Left cardiac atrium (tissue), 4 donors: ENCODE measurements at places on chromosomes 12 and 14. TPM values are rescaled to one million over a fixed set of nuclear protein-coding genes. Genes with fewer than 3 reads are reported as not detected.
A peak's percentile ranks its signal among the peaks of the same experiment; 100 is the strongest.

Gene ANKRD33
- not detected for total RNA-seq

Gene TAS2R43
- not detected for total RNA-seq

DNA sequence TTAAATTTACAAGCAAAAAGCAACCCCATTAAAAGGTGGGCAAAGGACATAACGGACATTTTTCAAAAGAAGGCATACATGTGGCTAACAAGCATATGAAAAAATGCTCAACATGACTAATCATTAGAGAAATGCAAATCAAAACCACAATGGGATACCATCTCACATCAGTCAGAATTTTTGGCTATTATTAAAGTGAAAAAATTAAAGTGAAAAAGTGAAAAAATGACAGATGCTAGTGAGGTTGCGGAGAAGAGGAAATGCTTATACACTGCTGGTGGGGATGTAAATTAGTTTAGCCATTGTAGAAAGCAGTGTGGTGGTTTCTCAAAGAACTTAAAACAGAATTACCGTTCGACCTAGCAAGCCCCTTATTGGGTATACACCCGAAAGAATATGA is 7.9 kb downstream of the OTOGL start:
- DNase-seq = no peak

GRCh38 chr12:110073049-110073831 is 24.9 kb upstream of the C12orf76 start:
- DNase-seq = peak; percentile 28

DNA sequence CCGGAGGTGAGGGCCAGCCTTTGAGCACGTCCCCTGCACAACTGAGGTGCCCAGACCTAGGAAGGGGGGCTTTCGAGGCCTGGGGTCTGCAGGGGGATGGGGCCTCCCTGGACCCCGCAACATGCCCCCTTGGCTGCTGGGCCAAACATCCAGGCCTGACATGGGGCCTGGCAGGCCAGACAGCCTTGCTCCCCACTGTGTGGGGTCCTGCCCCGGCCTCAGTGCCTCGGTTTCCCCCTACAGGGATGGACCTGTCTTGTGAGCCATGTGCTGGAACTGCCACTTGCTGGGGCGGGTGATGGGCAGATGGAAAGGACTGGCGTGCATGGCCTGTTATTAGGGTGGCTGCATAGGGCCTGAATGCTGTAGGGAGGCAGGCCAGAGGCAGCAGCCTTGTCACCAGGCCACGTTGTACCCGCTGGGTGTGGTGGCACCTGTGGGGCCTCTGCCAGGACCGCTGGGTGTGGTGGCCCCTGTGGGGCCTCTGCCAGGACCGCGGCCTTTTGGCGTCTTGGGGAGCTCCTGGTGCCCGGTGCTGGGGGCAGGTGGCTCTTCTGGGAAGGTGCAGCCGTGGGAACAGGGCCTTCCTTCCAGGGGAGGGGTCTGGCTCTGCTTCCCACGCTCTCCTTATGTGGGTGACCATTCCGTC is 20.4 kb downstream of the ASPG start:
- DNase-seq = peak; percentile 16

DNA sequence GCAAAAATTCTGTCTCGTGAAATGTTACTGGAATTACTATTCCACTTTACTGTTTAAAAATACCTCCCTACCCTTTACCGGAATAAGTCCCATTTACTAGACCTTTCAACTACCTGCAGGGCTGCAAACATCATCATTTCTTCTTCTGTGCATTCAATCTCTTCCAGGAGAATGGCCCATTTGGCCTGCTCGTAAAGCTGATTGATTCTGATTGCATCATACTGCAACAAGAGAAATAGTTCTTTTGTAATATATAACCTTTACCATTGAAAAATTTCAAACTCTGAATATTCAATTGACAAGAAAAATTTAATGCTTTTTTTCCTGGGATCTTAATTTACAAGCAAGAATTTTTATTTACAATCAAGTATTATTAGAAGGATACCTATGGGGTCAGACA is 72.4 kb downstream of the FERMT2 start:
- DNase-seq = no peak

- no peak for DNase-seq
These were observed 77.7 kb downstream of the PRMT8 start for GRCh38 chr12:3568695-3569094.

- DNase-seq = no peak
These were observed 18.2 kb upstream of the CLEC2D start for GRCh38 chr12:9651265-9651729.

GRCh38 chr14:72256055-72256454 is 323.8 kb downstream of the RGS6 start:
- DNase-seq = no peak

DNA sequence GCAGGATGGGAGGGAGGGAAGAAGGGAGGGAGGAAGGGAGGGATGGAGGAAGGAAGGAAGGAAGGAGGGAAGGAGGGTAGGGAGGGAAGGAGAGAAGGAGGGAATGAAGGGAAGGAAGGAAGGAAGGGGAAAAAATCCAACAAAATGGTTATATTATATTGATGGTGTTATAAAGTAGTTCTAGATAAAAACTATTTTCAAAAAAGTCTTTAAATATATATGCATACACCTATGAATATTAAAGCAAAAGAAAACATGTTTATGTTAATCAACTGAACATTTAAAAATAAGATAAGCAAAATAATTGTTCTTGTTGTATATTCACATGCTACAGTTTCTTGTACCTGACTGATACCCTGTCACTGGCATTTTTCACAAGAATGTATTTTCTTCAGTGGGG is 1.9 kb downstream of the BDKRB1 start:
- DNase-seq = no peak

DNA sequence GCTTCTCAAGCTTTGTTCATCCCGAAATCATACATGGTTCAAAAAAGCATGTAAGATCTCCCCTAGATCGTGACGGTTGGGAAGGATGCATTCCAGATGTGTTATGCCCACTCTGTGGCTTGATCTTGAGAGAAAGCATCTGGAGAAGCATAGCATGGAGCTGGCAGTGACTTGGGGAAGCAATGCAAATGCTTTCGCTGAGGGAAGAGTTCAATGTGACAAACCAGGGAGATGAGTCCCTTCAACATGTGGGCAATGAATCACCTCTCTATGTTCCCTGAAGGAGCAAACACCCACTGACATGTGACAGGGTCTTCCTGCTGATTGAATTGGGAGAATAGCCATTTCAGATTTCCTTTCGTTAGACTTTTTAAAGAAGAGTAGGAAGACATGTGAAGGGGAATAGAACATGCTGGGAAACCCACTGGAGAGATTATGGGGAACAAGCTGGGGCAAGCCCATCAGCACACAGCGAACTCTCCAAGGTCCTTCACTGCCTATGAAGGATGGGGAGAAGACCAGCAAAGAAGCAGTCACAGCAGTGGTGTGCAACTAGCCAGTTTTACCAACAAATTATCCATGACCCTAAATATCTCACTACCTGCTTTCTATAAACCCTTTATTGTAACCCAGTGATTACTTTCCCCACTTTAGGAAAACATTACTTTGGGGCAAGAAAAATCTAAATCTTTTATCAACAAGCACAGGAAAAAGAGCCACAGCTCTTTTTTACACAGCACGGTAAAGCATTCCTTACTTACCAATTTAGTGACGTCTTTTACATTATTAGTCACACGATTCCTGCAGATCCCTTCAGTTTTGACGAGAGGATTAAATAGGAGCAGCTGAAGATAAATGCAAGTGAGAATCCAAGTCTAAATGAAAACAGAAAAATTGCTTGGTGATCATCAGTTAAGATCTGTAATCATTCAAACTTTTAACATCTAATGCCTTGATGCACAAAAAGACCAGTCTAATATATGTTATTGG is 35.0 kb downstream of the KITLG start:
- no peak for DNase-seq
